ENCODE measurements at places on chromosomes 5 and 9.

DNA sequence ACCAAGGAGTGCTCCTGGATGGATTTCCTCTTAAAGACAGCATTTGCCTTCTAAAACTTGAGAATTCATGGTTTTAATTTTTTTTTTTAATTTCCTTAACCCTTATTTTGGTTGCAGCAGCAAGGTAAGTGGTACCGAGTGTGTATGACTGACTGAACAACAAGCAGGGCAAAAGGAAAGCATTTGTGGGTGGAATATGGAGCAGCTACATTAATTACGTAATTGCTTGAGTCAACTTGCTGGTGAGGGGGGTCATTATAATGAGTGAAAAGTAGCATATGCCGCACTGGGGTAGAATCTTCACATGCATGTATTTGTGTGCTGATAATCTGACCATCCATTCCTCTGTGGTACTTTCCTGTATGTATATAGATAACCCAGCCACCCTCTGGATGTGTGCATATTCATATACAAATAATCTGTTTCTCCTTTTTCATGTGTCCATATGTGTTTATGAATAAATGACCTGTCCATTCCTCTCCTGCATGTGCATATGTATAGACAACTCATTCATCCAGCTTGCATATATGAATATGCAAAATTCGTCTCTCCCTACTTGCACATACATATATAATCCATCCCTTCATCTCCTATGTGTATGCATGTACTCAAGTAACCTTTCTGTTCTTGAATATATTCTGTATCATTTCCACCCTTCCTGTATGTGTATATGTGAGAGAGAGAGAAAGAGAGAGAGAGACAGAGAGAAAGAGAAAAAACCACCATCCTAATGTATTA lies 147.5 kb upstream of the RUSC2 start:
- DNase-seq = peak; percentile 32

GRCh38 chr5:102750151-102750834 lies 4.8 kb upstream of the PAM start:
- no peak for DNase-seq

DNA sequence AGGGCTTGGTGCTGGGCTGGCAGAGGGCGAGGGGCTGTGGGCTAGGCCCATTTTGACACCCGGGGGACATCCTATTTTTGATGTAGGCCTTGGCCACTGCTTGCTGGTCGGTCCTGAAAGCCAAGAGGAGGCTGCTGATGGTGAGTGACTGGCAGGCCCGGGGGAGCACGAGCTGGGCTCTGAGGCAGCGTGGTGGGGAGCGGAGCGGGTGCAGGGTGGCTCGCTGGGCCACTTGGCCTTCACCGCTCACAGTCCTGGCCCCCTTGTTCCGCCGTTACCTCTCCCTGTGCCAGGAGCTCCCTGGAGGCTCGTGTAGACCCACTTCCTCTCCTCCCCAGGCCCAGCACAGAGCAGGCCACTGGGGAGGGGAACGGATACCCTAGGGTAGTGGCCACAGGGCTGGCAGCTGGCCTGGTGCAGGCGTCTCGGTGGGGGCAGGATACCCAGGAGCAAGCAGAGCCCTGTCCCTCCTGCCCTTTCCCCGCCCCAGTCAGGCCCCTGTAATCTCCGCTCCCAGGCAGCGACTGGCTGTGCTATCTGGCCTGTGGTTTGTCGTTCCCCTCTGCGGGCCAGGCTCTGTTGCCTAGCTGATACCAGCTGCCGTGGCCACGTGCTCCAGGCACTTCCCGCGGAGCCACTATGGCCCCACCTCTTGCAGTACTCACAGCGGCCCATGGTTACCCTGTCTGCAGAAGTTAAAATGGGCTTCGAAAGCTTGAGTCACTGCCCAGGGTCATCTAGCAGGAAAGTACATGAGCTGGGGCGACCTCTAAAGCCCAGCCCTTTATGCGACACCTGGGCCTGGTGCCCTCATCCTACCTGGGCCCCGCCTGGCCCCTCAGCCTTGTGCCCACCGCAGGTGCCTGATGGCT lies 11.7 kb upstream of the DOLPP1 start:
- DNase-seq = peak; percentile 52

- DNase-seq = peak; percentile 82
Observed at GRCh38 chr5:55232985-55233928, at the start of gene CCNO. TSS of gene CCNO (minus strand) at chr5:55233608. CDS start at chr5:55233523, 85 bp downstream.

DNA sequence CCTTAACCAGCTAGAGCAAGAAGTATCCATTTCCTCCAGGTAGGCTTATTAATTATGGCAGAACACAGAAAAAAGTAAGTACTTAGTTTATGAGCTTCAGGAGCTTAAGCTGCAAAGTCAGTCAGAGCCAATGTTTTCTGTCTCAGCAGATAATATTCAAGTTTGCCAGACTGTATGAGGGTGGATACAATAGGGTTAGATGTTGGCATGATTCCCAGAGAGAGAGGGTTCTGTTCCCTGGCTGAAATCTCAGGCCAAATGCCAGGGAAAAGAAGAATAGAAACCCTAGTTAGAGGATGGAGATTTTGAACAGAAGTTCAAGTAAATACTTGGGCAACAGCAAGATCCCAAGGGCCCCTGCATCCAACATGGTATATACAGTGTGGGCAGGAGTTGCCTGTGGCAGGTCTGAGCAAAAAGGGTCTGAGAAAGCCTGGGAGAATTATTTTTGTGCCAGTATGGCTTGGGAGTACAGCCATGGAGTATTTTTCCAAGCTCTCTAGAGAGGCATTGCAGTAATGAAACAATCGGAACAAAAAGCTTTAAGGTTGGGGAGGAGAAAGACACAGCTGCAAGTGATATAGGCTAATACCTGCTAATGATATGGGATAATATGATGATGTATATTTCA lies 31.0 kb upstream of the ISOC1 start:
- DNase-seq = peak; percentile 77

- DNase-seq = no peak
Observed at GRCh38 chr9:99513441-99514112, 291.5 kb downstream of the SEC61B start.

DNA sequence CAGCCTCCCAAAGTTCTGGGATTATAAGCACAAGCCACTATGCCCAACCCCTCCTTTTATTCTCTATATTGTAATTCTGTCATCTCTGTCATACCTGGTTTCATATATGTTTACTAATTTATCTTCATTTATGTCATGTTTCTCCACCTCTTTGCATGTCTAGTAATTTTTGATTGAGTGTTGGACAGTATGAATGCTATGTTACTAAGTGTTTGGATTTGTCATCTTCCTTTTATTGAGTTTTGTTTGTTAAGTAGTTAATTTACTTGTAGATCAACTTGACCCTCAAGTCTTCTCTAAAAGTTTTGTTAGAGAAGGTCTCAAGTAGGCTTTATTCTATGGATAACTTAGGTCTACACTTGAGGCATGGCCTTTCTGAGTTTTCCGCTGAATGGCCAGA lies 17.2 kb upstream of the CACNA1B start:
- no peak for DNase-seq

GRCh38 chr5:6838736-6839135 lies 125.5 kb downstream of the TENT4A start:
- no peak for DNase-seq

DNA sequence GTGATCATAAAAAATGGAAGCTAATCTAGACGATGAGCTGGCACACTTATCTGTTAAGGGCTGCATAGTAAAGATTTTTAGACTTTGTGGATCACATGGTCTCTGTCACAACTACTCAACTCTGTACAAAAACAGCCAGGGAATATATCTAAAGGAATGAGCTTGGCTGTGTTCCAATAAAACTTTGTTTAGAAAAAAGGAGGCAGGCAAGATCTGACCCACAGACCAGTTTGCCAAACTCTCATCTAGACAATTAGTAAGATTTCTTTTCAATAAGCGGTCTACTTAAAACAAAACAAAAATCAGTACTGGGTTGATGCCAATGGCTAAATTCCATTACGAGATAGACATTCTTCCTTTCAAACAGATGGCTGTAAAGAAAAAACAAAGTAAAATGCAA lies 53.0 kb upstream of the RETREG1 start:
- DNase-seq = no peak

- DNase-seq = peak; percentile 49
Observed at GRCh38 chr9:38361473-38361850, 31.0 kb upstream of the ALDH1B1 start.

DNA sequence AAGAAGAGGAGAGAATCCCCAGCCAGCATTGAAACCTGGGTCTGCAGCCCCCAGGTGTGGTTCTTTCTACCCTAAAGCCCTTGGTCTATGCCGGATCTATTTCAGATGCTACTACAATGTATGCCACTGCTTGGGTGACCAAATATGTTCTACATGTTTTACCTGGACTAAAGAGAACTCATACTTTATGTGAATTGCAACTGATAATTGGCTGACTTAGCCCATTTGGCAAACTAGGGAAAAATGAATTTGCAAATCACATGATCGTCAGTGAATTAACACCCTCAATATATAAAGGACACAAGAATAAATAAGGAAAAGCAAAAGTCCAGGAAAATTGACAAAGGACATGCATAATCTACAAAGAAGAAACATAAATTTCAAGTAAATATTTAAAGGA lies 308.8 kb upstream of the IRX2 start:
- no peak for DNase-seq

DNA sequence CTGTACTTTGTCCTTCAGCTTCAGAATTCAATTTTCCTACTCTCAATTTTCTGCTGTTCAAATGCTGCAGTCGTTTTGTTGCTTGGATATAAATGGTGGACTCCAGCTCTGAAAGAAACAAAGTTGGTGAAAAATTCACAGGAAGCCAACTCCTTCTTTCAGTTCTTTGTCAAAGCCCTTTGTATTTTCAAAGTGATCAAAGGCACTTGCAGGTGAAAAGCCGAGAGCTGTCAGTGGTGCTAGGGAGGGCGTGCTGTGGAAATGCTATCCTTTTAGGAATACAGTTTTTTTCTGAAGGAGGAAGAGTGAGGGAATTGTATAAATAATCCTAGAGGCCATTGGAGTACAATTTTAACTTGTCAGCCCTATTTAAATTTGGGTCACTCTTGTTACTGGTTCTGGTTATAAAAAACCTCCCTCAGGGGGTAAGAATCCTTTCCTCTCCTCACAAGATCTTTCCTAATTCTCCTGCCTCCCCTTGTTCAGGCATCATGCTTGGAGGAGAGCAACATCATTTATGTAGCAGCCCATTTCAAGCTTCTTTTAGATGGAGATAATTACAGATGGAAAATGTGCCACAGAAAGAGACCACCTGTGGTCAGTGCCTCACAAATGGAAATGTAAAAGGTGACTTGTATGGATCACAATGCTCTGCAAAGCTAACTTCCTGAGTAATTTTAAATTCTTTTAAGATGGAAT lies 62.5 kb upstream of the GHR start:
- DNase-seq = peak; percentile 14

DNA sequence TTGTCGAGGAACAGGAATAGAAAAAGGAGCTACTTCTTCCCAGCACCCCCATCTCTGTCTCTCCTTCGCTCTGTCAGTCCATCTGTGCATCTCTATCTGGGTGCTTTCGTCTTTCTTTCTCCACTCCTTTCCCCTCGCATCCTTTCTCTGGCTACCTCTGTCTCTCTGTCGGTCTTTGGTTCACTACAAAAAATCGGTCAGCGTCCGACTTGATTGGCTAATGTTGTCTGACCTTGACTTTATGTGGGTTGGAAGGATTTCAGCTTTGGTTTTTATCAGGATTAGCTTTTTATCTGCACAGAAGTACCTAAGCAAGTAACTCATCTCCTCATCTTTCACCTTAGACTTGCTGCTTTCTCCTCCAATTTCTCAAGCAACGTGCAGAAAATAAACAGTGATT lies 575.2 kb upstream of the ZNF462 start:
- DNase-seq = no peak

GRCh38 chr9:36191686-36192085 lies 965 bp downstream of the CLTA start:
- DNase-seq = no peak

GRCh38 chr5:172868436-172868923 lies 34.4 kb downstream of the ERGIC1 start:
- DNase-seq = no peak

GRCh38 chr9:105007143-105007542 lies 79.2 kb upstream of the ABCA1 start:
- no peak for DNase-seq

DNA sequence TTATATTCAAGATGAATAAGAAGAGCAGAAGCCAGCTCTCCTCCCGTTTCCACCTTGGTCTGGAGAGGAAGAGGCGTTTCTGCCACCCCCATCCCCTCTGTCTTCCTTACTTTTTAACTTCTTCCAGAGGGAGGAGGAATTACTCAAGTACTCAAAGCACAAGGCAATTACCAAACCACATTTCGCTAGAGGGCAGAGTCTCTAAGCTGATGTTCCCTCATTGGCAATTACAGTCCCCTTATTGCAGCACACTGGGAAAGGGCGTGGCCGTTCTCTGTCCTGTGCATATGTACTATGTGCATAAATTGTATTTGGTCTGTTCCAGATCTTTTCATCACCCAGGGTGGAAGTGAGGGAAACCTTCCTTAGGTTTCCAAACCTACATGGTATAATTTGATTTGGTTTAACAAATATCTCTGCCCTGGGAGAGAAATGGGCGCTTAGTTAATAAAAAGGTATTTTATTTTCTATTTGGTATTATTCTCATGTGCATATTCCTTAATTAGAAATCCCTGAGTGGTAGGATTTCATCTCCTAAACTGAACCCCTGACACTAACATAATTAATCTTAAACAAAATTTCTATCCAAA lies 29.8 kb upstream of the ALDOB start:
- DNase-seq = peak; percentile 72

DNA sequence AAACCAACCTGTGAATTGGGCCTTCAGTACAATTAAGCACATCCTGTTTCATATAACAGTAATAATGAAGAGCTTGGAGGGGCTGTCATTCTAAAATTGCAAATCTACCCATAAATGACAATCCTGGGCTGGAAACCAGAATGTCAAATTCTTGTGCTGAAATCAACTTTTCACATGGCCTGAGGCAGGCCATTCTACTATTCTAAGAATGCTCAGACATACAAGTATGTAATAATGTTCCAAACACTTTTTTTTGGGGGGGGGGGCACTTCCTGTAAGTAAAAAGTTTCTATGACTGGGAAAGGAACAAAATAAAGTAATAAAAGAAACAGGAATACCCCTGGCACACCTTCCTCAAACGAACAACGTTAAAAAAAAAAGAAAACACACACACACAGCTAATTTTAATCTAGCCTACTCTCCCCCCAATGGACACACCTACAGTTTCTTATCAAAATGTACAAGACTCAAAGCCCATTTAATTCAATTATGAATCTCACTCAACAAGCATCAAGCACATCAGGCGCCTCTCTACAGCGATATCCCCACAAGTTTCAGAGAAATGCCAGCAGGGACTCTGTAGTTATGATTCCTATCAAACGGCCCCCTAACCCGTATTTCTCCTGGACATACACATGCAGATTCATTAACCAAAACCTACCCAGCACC lies 1.4 kb downstream of the ETF1 start:
- DNase-seq = peak; percentile 24
